CD4-positive, alpha-beta T cell treated with Interleukin-15 for 1 hour (primary cell): ENCODE measurements at places on chromosomes 4 and X.
A peak's percentile ranks its signal among the peaks of the same experiment; 100 is the strongest.

GRCh38 chr4:105966051-105966450 is 70.8 kb downstream of the NPNT start:
- no peak for DNase-seq

DNA sequence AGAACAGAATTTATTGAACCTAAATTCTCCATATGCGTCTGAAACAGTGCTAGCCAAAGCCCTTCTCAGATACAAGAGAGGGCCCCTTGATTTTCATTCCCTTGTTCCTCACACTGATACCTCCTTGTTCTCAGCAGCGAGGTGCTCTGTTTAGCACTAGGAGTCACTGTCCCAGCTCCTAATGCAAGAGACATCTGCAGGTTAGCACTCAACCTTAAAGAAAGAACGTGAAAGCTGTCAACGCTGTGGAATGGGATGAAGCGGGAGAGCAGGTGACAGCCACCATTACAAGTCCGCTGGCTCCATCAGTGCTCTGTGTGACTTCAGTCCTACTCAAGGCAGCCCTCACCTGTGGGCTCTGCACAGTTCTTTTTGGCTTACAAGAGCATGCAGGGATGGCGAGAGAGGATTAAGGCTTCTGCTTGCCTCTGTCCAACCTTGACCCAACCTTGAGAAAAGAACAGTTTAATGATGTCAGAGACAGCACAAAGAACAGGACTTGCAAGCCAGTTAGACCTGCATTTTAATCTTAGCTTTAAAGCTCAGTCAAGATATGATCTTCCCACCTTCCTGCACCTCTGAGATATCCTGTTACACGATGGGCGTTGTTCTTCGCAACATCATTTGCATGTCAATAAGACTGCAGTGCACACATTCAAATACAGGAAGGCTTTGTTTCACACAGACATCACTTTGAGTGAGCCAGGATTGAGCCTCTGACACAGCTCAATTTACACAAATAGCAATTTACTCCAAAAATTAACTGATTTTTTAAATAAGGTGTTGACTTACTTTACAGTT is 95.1 kb downstream of the ARSF start:
- DNase-seq = no peak

DNA sequence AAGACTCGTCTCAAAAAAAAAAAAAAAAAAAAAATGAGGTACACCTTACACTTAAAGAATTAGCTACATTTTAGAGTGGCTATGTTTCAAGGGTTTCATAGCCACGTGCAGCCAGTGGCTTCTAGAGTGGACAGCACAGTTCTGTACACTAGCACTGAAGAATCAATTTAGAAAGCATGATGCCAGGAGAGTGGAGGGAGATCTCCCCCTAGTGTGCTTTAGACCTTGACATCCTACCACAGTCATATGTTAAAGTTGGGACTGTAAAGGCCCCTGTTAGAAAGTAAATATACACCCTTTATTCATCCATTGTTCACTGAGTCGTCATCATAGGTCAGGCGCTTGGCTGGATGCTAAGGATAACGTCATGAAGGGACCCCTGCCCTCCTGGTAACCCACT is 179.4 kb downstream of the QDPR start:
- no peak for DNase-seq

DNA sequence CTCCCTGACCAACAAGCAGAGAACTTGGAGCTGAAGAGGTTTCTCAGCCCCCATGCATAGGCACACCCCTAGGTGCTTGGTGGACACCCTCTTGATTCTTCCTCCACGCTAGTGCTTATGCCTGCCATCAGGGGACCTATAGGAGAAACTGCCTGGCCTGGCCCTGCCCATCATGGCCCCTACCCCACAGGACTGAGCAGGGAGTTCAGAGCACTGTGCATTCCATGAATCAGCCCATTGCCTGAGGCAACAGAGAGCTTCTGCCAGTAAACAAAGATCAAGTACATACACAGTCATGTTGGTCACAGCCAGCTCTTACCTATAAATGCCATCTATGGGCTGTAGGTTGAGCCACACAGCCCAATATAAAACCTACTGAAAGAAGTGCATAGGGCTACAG is 99.1 kb upstream of the EDNRA start:
- DNase-seq = no peak

DNA sequence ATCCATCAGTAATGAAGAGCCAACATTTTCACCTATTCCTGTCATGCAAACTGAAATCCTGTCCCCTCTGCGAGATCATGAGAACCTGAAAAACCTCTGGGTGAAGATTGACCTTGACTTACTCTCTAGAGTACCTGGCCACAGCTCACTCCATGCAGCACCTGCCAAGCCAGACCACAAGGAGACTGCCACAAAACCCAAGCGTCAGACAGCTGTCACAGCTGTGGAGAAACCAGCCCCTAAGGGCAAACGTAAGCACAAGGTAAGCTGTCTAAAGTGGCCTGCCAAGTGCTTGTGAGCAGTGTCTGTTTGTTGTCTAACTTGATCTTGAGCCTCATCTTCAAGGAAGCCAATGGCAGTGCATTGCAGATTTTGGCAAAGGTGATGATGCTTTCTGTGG is 455.9 kb downstream of the AFF2 start:
- no peak for DNase-seq

- peak; percentile 87 for DNase-seq
These were observed 220.1 kb upstream of the STK26 start for GRCh38 chrX:131802836-131803626.

DNA sequence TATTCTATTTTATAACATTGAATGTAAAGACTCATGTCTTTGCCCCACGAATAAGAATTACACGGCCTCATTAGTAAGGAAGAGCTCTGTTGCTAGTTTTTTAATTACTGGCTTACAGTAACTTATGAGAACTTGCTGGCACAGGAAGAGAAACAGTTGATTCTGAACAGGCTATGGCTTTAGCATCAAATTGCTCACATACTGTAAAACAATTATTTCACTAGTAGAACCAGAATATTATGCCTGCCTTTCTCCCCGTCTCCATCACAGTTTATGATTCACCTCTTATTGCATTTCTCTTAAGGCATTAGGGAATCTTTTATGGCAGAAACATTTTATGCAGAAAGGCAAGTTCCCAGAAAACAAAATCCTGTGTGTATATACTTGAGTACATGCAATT is 126.1 kb downstream of the SPRY1 start:
- no peak for DNase-seq

DNA sequence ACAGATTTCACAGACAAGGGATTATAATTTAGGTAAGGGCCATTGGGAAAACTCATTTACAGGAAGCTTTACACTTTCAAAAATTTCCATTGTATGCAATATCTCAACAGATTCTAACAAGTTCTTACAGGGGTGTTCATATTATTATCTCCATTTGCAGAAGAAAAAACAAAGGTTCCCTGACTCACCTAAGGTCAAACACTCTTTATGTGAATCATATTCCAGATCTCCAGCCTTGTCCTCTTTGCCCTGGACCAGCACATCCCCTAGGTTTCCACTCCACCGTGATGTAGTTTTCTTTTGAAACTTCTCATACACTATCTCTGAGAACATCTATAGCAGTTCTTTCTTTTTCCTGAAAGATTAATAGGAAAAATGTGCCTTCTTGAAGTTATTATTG is 96.4 kb upstream of the HS3ST1 start:
- no peak for DNase-seq

- DNase-seq = no peak
These were observed 1956.7 kb downstream of the C4orf33 start for GRCh38 chr4:131052646-131053045.

DNA sequence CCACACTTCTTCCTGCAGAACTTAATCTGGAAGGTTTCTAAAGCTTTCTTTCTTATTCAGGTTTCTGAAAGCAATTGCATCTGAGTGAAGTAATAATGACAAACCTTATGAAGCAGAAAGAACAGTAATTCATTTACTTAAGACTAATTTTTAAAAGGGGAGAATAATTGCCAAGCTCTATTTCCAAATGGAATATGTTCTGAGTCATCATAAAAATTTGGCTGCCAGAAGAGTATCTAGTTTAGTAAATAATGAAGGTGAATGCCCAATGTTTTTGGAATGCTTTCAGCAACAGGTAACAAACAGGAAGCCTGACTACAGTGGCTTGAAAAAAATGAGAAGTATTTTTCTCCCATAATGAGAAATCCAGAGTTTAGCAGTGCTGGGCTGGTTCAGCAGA is 227.3 kb upstream of the TET2 start:
- DNase-seq = no peak

GRCh38 chrX:74372272-74372671 is 49.0 kb upstream of the SLC16A2 start:
- DNase-seq = no peak

GRCh38 chr4:98203332-98204235 is 57.6 kb upstream of the RAP1GDS1 start:
- DNase-seq = no peak

- DNase-seq = no peak
These were observed 765.0 kb upstream of the DIAPH2 start for GRCh38 chrX:95919605-95920004.

GRCh38 chr4:123615901-123616300 is 219.3 kb downstream of the SPRY1 start:
- no peak for DNase-seq

DNA sequence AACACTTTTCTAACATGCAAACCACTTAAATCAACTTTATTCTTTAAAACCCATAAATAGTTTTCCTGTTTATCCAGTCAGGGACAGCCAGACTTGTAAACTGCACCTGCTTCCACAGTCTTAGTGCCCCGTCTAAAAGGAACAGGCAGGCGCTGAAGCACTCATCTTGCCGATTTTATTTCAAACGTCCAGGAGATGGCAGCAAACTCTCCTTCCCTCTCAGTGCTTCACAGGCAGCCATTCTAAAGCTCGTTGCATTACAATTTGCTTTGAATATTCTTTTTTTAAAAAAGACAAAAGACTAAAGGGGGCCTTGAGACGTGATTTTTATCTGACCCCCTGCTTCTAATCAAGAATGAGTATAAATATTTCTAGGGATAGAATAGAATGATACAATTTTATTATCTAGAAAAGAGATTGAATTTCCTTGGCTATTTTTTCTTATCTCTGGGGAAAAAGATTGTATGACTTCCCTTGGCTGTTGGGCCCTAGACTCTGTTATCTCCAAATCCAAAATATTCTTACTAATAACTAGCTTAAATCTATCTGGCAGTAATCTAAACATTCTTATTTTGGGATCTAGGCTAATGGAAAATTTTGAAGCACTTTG is 93.6 kb upstream of the MYOZ2 start:
- peak; percentile 58 for DNase-seq
